NCI-H2029 (cell line): ENCODE measurements at places on chromosomes 5 and 9.

DNA sequence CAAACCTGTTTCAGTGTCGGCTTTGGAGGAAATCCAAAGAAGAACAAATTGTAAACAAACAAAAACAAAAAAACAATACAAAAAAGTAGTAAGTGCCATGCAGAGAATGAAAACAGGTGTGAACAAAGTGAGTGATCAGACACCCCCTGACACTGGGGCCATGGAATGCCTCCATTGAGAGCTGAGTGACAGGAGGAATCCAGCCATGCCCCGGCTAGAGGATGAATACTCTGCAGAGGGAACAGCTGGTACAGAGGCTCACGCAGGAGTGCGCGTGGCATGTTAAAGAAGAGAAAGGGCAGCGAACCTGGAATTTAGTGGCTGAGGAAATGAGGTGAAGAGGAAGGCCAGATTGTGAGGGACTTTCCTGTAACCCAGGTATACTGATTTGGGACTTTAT is 15.5 kb upstream of the CCNJL start:
- DNase-seq = no peak

- DNase-seq = no peak
Observed at GRCh38 chr9:109652112-109652511, 127.9 kb upstream of the PALM2AKAP2 start.

- DNase-seq = no peak
Observed at GRCh38 chr9:135147474-135147805, 60.0 kb downstream of the OLFM1 start.

- no peak for DNase-seq
Observed at GRCh38 chr9:94697972-94698581, 28.4 kb upstream of the AOPEP start.

DNA sequence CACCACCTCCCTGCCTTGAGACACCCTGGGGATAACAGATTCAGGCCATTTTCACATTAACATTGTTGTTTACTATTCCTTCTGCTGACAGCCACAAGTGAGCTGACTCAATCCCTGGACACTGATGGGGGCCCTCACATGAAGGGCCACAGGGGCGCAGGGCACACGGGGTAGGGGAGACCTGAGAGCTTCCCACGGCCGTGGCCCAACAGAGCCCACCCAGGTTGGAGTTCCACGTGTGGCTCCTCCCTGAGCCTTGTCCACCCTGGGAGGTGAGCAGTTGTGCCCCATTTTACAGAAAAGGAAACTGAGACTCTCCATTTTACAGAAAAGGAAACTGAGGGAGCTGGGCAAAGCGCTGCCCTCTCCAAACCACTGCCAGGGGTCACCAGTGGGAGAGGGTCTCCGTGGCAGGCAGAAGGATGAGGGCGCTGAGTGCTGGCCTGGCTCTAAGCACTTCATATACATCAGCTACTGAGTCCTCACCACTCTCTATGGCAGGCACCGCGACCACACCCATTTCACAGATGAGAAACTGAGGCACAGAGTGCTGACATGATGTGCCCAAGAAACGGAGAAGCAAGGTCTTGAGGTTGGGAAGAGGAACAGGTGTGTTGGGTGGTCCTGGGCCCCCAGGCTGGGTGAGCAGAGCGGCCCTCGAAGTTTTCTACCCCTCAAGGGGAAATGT is 2.3 kb downstream of the NINJ1 start:
- DNase-seq = no peak

- no peak for DNase-seq
Observed at GRCh38 chr5:143037708-143038107, 267.5 kb downstream of the ARHGAP26 start.

- no peak for DNase-seq
Observed at GRCh38 chr5:160369990-160370712, at the start of gene C1QTNF2. Gene C1QTNF2, minus strand, starts transcription at chr5:160370626. Its CDS starts 15,615 bp downstream, at chr5:160355011.

GRCh38 chr9:93967020-93967803 is 12.1 kb upstream of the BARX1 start:
- peak; percentile 60 for DNase-seq

GRCh38 chr5:6773342-6774035 is 60.3 kb downstream of the TENT4A start:
- peak; percentile 79 for DNase-seq

DNA sequence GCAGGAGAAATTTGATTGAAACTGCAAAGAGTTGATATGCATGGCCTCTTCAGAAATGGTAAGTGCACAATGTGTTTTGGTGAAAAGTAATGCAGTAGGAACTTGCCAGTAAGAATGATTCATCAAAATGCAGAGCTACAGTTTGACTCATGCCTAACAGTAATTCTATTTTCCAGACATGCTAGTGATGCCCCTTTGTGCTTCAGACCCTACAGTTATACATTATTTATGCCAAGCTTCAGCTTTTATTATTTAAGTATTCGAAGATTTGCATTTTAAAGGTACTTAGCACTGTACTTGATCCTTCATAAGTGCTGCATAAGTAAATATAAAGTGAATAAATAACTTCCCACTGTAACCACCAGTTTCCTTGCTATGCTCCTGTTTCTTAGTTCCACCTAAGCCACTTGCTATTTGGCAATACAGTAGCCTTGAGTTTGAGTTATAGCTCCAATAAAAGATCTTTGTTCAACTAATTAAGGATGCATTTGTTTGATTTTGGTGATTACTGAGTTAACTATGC is 3.6 kb upstream of the SPATA31E1 start:
- no peak for DNase-seq

- DNase-seq = peak; percentile 5
Observed at GRCh38 chr5:35478856-35479682, 138.6 kb upstream of the SPEF2 start.

DNA sequence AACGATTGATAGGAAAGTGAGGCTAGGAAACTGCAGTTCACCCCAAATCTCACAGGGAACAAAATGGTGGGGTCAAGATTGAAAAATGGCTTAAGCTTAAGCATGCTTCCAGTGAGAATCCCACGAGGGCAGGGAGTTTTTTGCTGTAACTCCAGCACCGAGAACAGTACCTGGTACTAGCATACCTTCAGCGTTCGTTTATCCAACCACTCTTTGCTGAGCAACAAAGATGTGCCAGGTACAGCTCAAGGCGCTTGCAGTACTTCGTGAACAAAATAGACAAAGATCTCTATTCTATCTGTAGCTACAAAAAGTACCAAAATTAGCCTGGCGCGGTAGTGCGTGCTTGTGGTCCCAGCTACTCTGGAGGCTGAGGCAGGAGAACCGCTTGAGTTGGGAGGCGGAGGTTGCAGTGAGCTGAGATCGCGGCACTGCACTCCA is 778 bp upstream of the PPP6C start:
- DNase-seq = no peak

DNA sequence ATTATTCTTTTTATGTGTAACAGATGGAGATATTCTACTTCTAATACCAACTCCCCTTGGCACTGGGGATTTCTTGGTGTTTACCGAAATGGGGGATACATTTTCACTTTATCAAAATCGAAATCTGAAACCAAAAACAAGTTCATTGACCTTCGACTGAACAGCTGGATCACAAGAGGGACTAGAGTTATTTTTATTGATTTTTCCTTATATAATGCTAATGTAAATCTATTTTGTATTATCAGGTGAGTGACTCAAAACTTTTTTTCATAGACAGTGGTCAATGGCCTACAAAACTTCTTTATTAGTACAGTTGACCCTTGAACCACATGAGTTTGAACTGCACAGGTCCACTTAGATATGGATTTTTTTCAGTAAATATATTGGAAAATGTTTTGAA is 10.2 kb downstream of the PKD2L2 start:
- no peak for DNase-seq

DNA sequence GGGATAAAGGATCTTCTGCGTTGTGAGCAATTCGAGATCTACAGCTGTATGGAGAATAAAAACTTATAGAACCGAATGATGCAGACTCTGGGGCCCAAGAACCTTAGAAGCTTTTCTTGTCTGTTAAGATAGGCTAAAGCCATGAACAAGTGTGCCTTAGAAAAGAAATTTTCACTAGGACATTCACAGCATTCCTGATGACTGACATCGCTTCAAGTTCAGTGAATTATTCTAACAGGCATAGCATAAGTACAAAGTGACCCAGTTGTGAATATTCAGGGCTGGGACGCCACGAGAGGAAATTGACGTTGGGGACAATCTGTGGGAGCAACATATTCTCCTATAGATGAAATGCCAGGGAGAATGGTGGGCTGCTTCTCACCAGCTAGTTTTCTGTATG is 32.0 kb upstream of the PANK3 start:
- no peak for DNase-seq

GRCh38 chr5:14048434-14048833 is 94.7 kb upstream of the TRIO start:
- DNase-seq = no peak

DNA sequence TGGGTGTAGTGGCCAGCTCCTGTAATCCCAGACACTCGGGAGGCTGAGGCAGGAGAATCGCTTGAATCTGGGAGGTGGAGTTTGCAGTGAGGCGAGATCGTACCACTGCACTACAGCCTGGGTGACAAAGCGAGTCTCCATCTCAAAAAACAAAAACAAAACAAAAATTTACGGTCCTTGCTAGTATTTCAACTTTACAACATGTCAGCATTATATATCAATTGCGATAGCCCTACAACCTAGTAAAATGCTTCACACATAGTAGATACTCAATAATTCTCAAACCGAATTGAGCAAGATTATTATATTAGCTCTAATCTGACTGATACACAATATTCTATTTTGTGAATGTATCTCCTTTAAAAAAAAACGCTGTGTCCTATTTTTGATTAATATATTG is 1411.0 kb upstream of the WWC1 start:
- DNase-seq = no peak
